Activated CD8-positive, alpha-beta T cell treated with anti-CD3 and anti-CD28 coated beads, Interleukin-2, amount 10 ng/mL, durations not matched to agents 7 days and 5 days (primary cell): ENCODE measurements at places on chromosomes 4 and X. TPM values are rescaled to one million over a fixed set of nuclear protein-coding genes. Genes with fewer than 3 reads are reported as not detected.

DNA sequence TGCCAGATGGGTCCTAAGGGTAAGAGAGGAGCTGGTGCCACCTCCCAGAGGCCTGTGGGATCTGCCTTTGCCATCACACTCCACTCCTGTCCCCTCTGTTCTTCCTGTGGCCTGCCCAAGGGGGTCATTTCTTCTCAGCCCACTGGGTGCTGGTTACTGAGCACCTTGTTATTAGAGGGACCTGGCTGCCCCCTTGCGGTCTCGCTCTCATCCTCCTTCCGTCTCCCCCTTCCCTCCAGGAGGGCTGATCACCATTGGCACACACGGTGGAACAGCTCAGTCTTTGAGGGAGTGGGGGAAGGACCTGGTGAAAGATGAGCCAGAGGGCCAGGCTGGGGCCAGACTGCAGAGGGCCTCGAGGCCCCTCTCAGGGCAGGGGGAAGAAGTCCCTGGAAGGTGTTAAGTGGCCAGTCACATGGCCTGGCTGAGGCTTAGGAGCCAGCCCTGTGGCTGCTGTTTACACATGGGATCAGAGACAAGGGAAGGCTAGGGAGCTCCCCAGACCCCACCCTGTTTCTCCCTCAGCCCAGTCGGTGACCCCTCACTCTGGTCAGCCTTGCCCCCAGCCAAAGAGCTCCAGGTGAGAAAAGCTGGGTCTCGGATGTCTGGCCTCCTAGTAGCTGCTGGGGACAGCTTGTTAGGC is 68.1 kb downstream of the MTMR1 start:
- H3K4me1 ChIP-seq: no peaks in the 10 kb centered on the region
- no peaks in the 10 kb centered on the region for H3K27me3 ChIP-seq
- DNase-seq: no peak
- H3K27ac ChIP-seq: no peak overlapping the region
- peaks cover 9% of the 10 kb centered on the region for H3K36me3 ChIP-seq
- no peak overlapping the region for H3K4me3 ChIP-seq

GRCh38 chr4:127781300-127782024 is 660 bp upstream of the HSPA4L start:
- H3K36me3 ChIP-seq: peaks cover 5% of the 10 kb centered on the region
- H3K4me1 ChIP-seq: peaks cover 19% of the 10 kb centered on the region
- H3K27me3 ChIP-seq: peaks cover 59% of the 10 kb centered on the region
- no peak overlapping the region for H3K27ac ChIP-seq
- peak overlapping the region; percentile 78 for H3K4me3 ChIP-seq
- peak; percentile 49 for DNase-seq

DNA sequence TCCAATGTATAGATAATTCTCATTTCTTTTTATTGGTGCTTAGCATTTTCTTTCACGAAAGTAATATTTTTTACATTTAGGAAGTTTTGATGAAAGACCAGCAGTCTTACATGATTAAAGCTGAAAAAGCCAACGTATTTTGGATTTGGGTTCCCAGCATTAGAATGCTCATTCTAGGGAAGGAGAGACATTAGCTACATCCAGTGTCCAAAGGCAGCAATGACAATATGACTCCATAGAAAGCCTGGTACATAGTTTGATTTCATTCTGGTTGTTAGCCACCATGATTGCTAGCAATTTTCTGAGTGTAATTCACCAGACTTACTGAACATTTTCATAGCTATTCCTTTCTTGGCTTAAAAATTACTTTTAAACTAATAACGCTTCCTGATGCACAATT is 1397.5 kb downstream of the PCDH7 start:
- H3K27me3 ChIP-seq: no peaks in the 10 kb centered on the region
- H3K36me3 ChIP-seq: no peaks in the 10 kb centered on the region
- H3K27ac ChIP-seq: no peak overlapping the region
- no peak for DNase-seq

DNA sequence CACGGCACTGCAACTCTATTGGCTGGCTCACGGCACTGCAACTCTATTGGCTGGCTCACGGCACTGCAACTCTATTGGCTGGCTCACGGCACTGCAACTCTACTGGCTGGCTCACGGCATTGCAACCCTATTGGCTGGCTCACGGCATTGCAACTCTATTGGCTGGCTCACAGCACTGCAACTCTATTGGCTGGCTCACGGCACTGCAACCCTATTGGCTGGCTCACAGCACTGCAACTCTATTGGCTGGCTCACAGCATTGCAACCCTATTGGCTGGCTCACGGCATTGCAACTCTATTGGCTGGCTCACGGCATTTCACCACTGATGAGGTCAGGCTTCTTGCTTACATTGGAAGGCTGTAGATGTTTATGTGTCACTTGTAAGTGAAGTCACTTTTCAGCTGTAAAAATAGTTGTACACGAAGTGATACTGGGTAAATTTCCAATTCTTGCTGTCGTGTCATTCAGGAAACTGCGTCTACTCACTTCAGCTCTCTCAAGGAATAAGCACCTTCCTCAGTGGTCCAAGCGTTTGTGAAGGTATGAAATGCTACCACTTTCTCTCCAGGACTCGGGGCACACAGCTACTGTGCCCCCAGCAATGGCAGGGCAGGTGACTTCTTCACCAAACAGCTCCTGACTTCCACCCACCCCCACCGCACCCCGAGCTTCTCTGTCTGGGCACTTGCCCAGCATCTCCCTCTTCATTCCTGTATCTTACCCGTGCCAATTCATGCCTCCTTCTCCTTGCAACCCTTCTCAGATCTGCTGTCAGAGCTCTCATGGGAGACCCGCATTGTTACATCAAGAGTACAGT is 141.3 kb downstream of the AFAP1 start:
- no peaks in the 10 kb centered on the region for H3K27me3 ChIP-seq
- H3K36me3 ChIP-seq: peaks cover 7% of the 10 kb centered on the region
- H3K4me1 ChIP-seq: peaks cover 5% of the 10 kb centered on the region
- DNase-seq: no peak

- no peak overlapping the region for H3K27ac ChIP-seq
- no peak overlapping the region for H3K4me3 ChIP-seq
- no peaks in the 10 kb centered on the region for H3K4me1 ChIP-seq
- DNase-seq: no peak
- no peaks in the 10 kb centered on the region for H3K27me3 ChIP-seq
- no peaks in the 10 kb centered on the region for H3K36me3 ChIP-seq
Measured at GRCh38 chrX:123308658-123309057, 124.6 kb downstream of the GRIA3 start.

DNA sequence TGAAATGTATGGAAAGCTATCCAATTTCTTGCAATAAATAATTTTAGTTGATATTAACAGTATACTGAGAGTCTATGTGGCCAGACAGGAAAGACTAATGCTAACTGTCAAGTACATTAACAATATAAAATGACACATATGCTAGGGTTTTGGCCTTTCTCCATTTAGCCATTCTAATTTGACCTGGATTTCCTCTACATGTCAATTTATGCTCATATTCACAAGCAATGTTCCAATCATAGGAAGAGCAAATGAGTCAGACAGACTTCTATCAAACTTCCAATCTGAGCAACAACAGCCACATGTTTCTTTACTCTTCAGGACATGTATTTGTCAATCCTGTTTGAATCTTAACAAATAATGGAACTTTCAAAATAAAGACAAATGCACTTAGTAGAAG is 53.6 kb downstream of the CORIN start:
- H3K27ac ChIP-seq: no peak overlapping the region
- peaks cover 21% of the 10 kb centered on the region for H3K27me3 ChIP-seq
- H3K4me1 ChIP-seq: peaks cover 3% of the 10 kb centered on the region
- no peaks in the 10 kb centered on the region for H3K36me3 ChIP-seq
- H3K4me3 ChIP-seq: no peak overlapping the region
- DNase-seq: no peak

DNA sequence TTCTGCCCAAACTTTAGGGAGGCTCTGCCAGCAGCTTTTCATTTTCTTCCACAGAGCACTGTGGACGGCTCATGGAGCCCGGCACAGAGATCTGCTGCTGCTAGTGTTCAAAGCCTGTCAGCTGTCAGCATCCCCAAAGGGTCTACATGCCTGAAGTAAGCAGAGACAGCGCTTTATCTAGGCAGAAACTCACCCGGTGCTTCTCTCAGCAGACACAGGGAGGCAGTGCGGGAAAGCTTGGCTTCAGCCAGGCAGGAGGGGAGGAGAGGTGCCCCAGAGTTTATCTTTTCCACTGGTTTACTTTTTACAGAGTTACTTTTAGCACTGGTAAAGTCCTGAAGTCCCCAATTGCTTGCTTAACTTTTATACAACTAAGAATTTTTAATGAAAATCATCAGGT is 339.3 kb downstream of the NKX6-1 start:
- no peak overlapping the region for H3K4me3 ChIP-seq
- H3K4me1 ChIP-seq: no peaks in the 10 kb centered on the region
- no peaks in the 10 kb centered on the region for H3K27me3 ChIP-seq
- DNase-seq: no peak

The NEUROG2 gene
- not detected for total RNA-seq

- no peak overlapping the region for H3K27ac ChIP-seq
- H3K36me3 ChIP-seq: no peaks in the 10 kb centered on the region
Measured at GRCh38 chr4:8703401-8703696, 110.8 kb downstream of the CPZ start.

DNA sequence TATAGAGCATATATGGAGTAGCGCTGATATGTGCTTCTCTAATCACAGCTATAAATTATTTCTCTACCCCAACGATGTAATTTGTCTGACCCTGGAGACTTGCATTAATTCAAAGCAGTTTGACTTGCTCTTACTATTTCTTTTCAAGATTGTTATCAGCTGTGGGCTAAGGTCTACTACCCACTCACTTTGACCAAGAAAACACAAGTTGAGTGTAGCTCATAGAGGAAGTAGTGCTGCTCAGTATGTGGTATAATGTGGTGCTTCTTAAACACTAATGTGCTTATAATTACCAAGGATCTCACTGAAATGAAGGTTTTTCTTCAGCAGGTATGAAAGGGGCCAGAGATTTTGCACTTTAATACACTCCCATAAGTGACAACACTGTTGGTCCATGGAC is 70.1 kb downstream of the INPP4B start:
- no peak overlapping the region for H3K4me3 ChIP-seq
- no peak for DNase-seq
- no peaks in the 10 kb centered on the region for H3K27me3 ChIP-seq
- no peak overlapping the region for H3K27ac ChIP-seq
- H3K36me3 ChIP-seq: no peaks in the 10 kb centered on the region

The PDZD4 gene
- total RNA-seq: 0.10 TPM

DNA sequence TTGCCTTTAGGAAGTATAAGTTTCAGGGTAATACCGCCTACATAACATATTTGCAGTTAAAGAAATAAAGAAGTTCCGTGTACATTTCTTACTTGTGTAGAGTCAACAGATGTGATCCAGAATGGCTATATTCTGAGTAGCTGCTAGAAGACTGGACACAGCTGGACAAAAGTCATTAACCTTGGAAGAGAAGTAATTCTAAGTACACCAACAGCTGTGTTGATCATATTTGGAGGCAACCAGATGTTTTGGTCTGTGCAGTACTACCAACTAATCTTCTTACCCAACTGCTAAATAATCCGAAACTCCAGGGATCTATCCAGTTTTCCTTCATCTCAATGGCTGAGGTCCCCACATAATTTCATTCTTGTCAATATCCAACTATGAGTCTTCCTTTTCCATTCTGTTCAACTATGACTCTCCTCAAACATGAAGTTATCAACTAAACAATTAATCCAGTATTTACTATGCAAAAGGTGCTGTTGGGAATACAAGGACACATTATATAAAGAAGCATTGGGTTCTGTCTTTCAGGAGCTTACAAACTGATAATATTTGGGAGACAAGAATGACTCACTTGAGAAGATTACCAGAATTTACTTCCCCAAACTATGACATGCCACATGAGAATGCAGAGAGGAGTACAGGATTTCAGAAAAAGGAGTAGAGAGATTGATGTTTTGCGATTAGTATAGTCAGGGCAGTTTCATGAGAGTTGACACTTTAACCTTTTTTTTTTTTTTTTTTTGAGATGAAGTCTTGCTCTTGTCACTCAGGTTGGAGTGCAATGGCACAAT is 78.2 kb downstream of the COL4A6 start:
- no peak overlapping the region for H3K27ac ChIP-seq

DNA sequence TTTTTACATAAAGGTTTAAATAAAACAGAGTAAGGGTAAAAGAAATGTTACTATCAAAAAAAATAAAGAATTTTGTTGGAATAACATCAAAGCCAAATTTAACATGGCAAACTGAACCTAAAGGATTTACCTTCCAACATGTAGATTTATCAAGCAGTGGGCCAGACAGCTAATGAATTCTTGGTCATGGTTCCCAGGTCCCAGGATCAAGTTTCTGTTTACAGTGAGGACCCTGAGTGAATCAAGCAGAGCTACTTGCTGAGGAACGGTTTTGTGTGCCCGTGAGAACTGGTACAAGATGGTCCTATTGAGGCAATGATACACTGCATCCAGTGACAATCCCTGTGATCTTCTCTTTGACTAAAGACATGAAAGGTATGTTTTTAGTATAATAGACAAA is 157.1 kb downstream of the CDS1 start:
- no peak overlapping the region for H3K4me3 ChIP-seq
- H3K27me3 ChIP-seq: peaks cover 4% of the 10 kb centered on the region

GRCh38 chr4:76570141-76570973 is 135.3 kb downstream of the SHROOM3 start:
- no peak overlapping the region for H3K27ac ChIP-seq
- H3K36me3 ChIP-seq: no peaks in the 10 kb centered on the region
- no peak for DNase-seq
- peaks cover 13% of the 10 kb centered on the region for H3K27me3 ChIP-seq
- H3K4me3 ChIP-seq: no peak overlapping the region

- peaks cover 12% of the 10 kb centered on the region for H3K27me3 ChIP-seq
- H3K27ac ChIP-seq: no peak overlapping the region
- H3K36me3 ChIP-seq: no peaks in the 10 kb centered on the region
- DNase-seq: no peak
- no peaks in the 10 kb centered on the region for H3K4me1 ChIP-seq
Measured at GRCh38 chr4:111984169-111984819, 161.0 kb upstream of the FAM241A start.

DNA sequence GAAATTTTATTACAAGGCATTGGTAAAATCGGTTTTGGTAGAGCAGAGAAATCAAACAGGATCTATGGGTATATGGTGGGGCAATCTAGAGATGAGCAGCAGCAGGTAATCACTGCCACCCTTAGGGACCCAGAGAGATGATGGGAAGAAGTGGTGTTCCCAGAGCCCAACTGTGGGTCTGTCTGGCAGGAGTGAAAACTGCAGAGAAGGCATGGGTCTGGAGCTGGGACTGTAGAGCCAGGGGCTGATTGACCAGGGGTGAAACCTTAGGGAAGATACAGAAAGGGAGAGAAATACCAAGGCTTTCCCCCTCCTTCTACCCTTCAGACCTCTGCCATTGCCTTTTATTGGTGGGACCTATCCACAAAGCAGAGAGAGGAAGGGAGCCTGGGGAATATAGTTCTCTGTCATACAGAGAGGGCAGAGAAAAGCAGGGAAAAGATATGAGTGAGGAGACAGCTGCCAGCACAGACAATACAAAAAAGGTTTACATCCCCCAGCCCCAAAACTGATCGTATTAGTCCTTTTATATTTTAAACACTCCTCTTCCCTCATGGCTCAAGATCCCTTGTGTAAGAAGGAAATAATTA is 28.7 kb downstream of the PDLIM5 start:
- no peaks in the 10 kb centered on the region for H3K4me1 ChIP-seq
- no peak overlapping the region for H3K4me3 ChIP-seq
- H3K27me3 ChIP-seq: no peaks in the 10 kb centered on the region
- no peaks in the 10 kb centered on the region for H3K36me3 ChIP-seq

The SAP30 gene
- total RNA-seq: 21.0 TPM

- no peak overlapping the region for H3K4me3 ChIP-seq
- no peak for DNase-seq
- H3K36me3 ChIP-seq: no peaks in the 10 kb centered on the region
- no peaks in the 10 kb centered on the region for H3K27me3 ChIP-seq
Measured at GRCh38 chrX:112571388-112571787, 108.3 kb downstream of the LHFPL1 start.
